RPMI7951 (cell line): ENCODE measurements at places on chromosomes 16 and 17. TPM values are rescaled to one million over a fixed set of nuclear protein-coding genes. Genes with fewer than 3 reads are reported as not detected.

- peak; percentile 58 for DNase-seq
Observed at GRCh38 chr16:13923703-13924298, 3.8 kb downstream of the ERCC4 start.

HLF gene
- total RNA-seq = 0.24 and 0.39 TPM in 2 replicates

KRT14 gene
- not detected in 2 replicates for total RNA-seq

GRCh38 chr17:3916825-3917224 lies 560 bp upstream of the P2RX1 start:
- DNase-seq = no peak

OTOA gene
- total RNA-seq = not detected in 2 replicates

DNA sequence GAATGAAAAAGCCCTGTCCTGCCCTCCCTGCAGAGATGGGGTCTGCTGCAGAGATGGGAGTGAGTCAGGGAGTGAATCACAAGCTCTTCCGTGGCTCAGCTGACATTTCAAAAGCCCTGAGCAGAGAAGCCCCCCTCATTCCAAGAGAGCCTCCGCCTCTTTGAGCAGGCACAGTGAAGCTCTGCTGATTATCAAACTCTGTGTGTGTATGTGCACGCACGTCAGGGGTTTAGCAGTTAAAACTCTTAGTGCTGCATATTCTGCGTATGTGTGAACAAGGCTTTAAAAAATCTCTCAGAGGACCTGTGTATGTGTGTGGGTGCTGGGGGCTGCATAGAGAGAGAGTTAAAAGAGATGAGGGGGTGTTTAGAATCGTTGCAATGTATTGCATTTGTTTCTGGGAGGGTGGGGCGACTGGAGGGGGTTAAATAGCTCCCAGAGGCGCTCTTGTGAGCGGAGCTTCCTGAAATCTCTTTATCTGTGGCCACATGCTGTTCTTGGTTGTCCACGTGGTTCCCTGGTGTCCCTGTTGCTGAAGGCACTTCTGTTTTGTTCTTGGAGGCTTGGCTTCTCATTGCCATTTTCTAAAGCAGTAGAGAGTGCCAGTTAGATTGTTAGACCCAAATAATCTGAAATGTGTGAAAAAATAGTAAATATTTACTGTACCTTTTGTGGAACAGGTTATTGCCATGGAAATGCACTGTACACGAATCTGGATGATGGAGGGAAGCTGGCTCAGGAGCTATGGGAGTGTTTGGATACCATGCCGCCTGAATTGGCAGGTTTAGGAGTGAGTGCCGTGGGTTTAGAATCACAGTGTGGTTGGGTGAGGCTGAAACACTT lies 116.6 kb downstream of the PRKCB start:
- DNase-seq = peak; percentile 24

DNA sequence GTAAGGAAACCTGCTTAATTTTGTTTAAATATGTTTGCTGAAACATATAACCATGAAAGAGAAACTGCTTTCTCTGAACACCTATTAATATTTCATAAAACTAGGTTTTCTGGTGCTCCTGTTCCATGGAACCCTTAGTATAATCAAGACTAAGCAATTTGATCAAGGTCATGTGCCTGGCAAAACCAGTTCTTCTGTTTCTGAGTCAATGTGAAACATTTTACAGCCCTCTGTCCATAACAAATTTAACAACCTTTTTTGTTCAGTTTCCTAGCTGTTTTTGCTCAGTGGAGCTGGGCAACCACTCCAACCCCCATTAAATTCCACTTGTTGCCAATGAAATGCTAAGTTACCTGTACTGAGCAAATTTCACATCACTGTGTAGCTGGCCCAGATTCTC lies 344.0 kb downstream of the CA10 start:
- no peak for DNase-seq

DNA sequence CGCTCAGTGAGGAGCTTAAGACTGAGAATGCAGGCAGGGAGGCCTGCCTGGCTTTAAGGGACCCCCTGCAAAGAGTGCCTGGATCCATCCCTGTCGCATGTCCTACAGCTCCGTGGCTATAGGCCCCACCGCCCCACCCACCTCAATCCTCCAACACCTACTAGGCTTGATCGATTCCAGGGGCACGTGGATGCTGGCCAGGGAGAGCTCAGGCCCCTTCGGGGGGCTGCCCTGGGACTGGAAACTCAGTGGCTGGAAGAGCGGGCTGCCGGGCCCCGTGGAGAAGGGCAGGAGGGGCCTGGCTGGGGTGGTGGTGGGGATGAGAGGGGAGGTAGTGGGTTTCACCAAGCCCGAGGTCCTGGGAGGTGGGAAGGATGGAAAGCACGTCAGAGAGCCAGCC lies 22.2 kb downstream of the GGA3 start:
- DNase-seq = no peak

DNA sequence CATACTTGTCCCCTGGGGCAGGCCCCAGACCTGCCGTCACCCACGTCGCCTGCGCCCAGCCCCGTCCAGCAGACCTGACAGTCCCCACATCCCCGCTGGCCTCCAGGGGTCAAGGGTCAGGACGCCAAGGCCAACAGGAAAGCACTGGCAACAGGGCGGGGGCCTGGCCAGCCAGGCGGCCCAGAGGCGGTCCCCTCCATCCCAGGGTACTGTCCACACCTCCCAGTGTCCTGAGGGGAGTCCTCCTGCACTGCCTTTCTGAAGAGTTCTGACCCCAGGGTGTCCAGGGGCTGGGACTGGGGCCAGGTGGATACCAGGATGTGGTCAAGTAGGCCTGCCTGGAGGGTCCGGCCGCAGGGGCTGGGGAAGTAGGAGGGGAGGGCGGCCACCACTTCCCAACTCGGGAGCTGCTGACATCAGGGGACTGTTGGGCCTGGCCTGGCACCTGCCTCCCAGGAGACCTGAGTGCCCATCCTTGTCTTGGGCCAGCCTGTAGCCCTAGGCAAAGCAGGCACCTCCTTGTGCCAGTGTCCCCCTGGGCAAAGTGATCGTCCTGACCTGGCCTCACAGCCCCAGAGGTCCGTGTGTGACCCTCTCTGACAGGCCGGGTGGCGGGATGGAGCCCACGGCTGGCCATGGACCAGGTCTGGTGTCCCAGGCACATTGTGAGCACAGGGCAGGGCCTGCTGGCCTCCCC lies 6.7 kb upstream of the AXIN1 start:
- DNase-seq = no peak

KRT31 gene
- not detected in 2 replicates for total RNA-seq

- DNase-seq = no peak
Observed at GRCh38 chr16:3486506-3487215, 8.6 kb downstream of the C16orf90 start.

DNA sequence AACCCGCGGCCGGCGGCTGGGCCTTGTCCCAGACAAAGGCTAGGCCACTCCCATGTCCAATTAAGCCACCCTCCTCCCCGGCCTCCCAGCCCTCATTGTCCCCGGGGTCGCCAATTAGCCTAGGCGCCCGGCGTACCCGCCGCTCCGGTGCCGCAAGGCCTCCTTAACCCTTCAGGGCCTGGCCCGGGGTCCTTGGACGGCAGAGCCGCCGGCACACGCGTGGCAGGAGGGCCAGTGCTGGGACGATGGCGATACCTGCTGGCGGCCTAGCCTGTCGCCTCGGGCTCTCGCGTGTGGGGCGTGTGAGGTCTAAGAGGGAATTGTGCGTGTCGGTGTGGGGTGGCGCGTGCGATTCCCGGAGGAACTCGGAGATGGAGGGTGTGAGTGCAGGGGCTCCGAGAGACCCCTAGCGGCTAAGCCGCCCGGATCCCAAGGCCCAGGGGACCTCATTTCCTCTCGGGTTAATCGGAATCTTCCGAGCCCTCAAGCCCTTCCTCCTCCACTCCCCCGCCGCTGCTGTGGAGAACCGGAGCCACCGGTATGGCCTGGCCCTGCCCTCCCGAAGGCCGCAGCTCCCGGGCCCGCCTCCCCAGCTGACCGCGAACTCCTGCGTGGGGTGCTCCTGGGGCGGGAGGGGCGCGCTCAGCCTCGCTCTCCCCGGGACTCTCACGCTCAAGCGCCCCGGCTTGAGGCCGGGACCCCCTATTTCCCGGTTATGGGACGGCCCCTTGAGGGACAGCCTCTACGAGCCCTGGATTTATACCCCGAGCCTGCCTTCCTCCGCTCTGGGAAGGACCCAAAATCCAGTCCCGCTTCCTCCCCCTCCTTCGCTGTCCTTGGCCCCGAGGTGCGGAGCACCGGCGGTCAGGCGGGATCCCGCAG lies 11.9 kb downstream of the TBX2 start:
- DNase-seq = peak; percentile 88

- DNase-seq = no peak
Observed at GRCh38 chr16:12262454-12263180, 286.1 kb downstream of the SNX29 start.

DNA sequence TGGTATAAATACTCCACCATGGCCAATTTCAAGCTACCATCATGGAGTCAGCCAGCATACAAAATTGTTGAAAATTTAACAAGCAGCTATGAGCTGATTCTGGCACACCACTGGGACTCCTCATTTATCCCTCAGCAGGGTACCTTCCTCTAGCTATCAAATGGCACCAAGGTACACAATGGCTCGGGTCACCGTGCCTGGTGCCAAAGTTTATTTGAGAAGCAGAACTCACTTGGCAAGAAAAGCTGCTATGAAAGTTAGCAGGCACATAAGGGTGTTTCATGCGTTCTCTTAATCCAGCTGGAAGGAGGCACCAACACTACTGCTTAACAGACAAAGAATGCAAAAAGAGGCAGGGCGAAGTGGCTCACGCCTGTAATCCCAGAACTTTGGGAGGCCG lies 51.6 kb downstream of the IKZF3 start:
- no peak for DNase-seq

DNA sequence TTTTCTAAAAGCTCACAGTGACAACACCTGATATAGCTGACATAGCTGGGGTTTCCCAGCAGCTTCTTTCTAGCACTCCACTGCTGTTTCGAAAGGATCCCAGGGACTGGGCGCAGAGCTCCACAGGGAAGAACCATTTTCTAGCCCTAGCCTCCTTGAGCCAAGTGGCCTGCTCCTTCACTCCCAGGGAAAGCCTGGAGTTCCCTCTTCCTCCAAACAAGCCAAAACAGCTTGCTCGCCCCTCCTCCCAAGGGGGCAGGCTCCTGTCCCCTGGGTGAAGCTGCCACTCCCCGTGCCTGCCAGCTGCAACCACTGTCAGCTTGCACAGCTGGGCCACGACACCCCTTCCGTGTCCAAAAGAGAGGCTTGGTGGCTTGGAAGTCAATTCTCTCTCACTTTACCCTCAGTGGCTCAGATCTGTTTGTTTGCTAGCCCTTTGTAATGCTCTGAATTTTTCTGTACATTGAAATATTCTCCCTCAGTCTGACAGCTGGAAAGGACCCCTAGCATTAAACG lies 59.8 kb downstream of the CYTH1 start:
- DNase-seq = no peak

CMTM2 gene
- 0.98 TPM in 1 of 2 replicates, not detected in the other for total RNA-seq

GRCh38 chr17:12395733-12396354 lies 269.8 kb upstream of the MYOCD start:
- DNase-seq = peak; percentile 0

CHD9 gene
- total RNA-seq = 24.6 and 28.8 TPM in 2 replicates

- DNase-seq = no peak
Observed at GRCh38 chr17:19661121-19661520, 12.6 kb downstream of the ALDH3A2 start.

- no peak for DNase-seq
Observed at GRCh38 chr17:34841467-34841866, 119.8 kb downstream of the CCT6B start.

GRCh38 chr17:5788266-5788900 lies 204.1 kb upstream of the NLRP1 start:
- peak; percentile 71 for DNase-seq

DNA sequence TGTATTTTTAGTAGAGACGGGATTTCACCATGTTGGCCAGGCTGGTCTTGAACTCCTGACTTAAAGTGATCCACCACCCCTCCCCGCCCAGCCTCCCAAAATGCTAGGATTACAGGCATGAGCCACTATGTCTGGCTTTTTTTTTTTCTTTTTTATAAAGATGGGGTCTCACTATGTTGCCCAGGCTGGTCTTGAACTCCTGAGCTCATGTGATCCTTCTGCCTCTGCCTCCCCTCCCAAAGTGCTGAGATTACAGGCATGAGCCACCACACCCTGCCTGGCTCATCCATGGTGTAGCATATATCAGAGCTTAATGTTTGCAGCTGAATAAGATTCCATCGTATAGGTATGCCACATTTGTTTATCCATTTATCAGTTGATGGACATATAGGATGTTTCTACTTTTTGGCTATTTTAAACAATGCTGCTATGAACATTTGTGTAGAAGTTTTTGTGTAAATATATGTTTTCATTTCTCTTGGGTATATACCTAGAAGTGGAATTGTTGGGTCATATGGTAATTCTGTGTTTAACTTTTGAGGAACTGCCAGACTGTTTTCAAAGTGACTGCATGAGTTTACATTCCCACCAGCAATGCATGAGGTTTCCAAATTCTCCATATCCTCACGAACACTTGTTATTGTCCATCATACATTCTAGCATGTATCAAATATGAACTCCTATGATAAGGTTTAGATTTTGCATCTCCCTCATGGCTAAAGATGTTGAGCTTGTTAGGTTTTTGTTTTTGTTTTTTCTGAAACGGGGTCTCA lies 55.7 kb upstream of the HAS3 start:
- no peak for DNase-seq

- DNase-seq = peak; percentile 63
Observed at GRCh38 chr17:16584273-16584995, 15.4 kb upstream of the ZNF287 start.

DNA sequence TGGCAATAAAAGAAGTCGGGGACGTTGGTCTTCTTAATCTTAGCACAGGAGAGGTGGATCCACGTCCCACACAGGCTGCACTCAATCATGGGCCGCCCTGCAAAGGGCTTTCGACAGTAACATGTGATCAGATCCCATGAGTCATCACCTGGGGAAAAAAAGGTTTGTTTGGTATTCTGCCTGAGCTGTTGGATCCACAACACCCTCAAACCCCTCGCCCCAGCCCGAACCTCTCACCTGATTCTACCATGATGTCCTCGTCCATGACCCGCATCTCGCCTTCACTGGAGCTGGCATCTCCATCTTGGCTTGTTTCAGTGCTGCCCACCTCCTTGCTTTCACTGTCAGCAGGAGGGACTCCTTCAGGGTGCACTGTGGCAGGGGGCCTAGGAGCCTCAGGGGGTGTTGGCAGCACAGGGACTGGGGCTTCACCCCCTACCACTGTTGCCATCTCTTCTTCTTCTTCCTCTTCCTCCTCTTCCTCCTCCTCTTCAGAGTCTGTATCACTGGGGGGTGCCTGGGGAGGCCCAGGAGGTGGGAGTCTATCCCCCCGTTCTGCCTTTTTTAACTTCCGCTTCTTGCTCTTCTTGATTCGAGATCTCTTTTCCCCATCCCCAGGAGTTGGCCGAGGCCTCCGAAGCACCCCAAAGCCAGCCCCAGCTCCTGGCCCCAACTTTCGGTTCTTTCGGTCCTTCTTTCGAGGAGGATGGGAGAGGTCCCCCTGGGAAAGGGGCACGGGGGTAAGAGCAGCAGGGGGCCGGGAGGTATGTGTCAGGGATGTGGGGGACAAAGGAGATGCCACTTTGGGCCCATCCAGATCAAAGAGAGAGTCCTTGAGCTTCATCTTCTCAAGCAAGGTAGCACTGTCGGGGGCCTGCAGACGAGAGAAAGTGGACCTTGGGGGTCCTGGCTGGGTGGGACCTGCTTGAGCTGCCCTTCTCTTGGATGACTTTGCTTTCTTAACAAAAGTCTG lies 1.7 kb upstream of the DVL2 start:
- no peak for DNase-seq

AANAT gene
- total RNA-seq = not detected in 2 replicates

- DNase-seq = peak; percentile 31
Observed at GRCh38 chr16:8103649-8104289, 486.5 kb downstream of the TMEM114 start.
